GM03348 (cell line): ENCODE measurements at places on chromosomes 6 and 20.

GRCh38 chr6:109328629-109329028 is 53.6 kb downstream of the CD164 start:
- no peak for DNase-seq

DNA sequence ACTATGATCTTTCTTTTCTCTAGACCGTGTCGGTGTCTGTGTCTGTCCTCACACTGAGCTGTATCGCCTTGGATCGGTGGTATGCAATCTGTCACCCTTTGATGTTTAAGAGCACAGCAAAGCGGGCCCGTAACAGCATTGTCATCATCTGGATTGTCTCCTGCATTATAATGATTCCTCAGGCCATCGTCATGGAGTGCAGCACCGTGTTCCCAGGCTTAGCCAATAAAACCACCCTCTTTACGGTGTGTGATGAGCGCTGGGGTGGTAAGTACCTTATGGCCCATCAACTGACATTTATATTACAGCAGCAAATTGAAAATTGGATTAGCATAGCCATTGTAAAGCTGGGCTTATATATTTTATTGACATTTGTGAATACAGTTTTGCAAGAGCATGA is 72.2 kb upstream of the GFRAL start:
- DNase-seq: no peak

- no peak for DNase-seq
Observed at GRCh38 chr6:3904518-3904917, 55.3 kb downstream of the FAM50B start.

GRCh38 chr20:36312724-36313441 is 6.7 kb downstream of the DLGAP4 start:
- DNase-seq: no peak

GRCh38 chr6:167778497-167779128 is 48.1 kb upstream of the AFDN start:
- DNase-seq: no peak

- DNase-seq: no peak
Observed at GRCh38 chr6:96171112-96171511, 155.3 kb downstream of the FUT9 start.

- peak; percentile 43 for DNase-seq
Observed at GRCh38 chr20:4490606-4491280, 231.0 kb upstream of the PRND start.

- DNase-seq: no peak
Observed at GRCh38 chr6:68615938-68616337, 19.1 kb upstream of the ADGRB3 start.

- DNase-seq: peak; percentile 47
Observed at GRCh38 chr20:33846291-33846935, 35.3 kb downstream of the CHMP4B start.

- no peak for DNase-seq
Observed at GRCh38 chr6:166465003-166465399, 82.3 kb upstream of the MPC1 start.

DNA sequence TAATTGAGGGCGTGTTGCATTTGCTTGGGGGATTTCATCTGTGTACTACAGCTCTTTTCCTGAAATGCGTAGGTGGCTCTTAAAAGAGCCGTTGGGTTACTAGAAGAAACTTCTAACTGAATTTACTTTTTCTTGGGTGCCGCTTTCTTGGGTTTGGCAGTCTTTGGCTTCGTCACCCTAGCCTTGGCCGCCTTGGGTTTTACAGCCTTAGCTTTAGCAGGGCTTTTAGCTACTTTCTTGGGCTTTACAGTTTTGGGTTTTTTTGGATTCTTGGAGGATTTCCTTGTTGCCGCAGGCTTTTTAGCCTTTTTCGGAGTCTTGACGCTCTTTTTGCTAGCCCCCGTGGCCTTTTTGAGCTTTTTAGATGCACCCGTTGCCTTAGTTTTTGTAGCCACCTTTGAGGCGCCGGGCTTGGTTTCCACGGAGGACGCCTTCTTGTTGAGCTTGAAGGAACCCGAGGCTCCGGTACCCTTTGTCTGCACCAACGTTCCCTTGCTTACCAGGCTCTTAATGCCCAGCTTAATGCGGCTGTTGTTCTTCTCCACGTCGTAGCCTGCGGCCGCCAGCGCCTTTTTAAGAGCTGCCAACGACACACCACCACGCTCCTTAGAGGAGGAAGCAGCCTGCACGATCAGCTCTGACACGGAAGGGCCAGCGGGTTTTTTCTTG is 54.5 kb downstream of the TRIM38 start:
- no peak for DNase-seq

DNA sequence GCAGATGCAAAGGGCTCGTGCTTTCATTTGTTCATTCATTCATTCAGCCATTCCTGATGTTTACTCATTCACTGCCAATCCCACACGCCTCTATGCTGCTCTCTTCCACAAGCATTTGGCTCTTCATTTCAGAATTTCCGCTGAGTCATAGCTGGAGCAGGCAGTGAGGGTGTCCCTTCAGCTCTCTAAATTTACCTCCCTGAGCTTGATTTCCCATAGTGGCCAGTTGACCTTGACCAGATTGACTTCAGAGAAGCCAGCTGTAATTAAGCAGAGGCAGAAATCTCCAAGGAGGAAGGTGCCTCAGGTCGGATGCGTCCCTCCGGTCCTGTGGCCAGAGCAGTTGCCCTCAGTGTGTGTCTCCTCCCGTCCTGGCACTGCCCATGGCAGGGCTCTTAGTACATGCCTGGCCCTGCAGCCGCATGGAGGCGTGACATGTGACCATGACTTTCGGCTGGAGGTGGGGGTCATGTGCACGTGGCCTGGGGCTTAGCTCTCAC is 267.2 kb upstream of the ECI2 start:
- DNase-seq: peak; percentile 88

- no peak for DNase-seq
Observed at GRCh38 chr6:153216789-153217188, 85.7 kb upstream of the RGS17 start.

DNA sequence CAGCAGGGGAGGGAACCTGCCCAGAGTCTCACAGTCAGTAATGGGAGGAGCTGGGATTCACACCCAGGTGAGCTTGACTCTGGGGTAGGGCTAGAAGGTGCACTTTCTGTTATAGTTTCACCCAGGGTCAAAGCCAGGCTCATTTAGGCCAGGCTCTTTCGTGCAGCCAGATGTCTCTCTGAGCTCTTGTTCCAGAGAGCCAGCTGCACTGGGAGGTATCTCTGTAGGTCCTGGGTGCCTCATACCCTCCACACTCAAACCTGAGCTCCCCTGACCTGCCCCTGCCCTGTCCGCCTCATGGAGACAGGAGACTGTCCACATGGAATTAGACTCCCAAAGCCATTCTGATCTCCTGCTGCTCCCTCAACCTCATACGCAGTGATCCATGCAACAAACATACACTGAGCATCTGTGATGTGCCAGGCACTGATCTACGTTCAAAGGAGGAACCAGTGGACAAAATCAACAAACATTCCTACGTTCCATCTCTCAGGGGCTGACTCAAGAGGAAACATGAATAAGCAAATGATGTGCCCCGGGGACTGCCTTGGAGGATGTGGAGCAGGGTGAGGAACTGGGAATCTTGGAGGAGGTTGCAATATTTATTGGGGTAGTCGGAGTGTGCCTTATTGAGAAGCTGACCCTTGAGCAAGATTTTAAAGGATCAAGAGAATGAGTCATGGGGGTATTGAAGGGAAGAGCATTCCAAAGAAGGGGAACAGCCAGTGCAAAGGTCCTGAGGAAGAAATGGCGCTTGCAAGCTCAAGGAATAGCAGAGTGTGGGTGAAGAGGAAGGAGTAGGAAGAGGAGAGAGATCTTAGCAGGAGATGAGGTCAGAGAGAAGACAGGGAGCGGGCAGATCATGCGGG is 71.3 kb upstream of the TOX2 start:
- peak; percentile 65 for DNase-seq

GRCh38 chr6:11161031-11161956 is 49.8 kb upstream of the ERVFRD-1 start:
- peak; percentile 60 for DNase-seq

- DNase-seq: no peak
Observed at GRCh38 chr6:45574885-45575284, 197.2 kb upstream of the SUPT3H start.

DNA sequence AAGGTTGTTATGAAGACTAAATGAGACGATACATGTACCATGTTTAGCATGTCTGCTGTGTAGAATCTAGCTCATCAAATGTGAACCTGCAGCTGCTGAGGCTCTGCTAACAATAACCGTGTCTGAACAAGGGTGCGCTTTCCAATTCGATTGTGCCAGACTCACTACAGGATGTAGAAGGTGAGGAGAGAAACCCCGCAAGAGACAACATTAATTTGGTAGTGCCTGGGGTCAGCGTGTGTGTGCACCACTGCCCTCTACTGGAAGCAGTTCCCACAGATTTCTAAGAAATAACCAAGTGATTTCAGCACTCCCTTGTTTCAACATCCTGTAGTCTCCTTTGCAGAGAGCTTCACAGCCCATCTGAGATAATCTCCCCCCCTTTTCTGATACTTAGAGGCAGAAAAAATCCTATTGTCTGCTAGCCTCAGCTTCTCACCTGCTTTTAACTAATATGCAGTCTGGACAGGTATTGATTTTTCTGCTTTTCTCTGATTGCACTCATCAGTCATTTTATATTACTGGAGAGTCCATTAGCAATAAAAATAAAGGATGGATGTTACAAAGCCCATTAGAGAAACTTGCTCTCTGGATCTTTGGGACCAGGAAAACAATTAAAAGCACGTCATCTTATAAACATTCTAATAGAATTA is 96.7 kb upstream of the BACH2 start:
- peak; percentile 64 for DNase-seq

DNA sequence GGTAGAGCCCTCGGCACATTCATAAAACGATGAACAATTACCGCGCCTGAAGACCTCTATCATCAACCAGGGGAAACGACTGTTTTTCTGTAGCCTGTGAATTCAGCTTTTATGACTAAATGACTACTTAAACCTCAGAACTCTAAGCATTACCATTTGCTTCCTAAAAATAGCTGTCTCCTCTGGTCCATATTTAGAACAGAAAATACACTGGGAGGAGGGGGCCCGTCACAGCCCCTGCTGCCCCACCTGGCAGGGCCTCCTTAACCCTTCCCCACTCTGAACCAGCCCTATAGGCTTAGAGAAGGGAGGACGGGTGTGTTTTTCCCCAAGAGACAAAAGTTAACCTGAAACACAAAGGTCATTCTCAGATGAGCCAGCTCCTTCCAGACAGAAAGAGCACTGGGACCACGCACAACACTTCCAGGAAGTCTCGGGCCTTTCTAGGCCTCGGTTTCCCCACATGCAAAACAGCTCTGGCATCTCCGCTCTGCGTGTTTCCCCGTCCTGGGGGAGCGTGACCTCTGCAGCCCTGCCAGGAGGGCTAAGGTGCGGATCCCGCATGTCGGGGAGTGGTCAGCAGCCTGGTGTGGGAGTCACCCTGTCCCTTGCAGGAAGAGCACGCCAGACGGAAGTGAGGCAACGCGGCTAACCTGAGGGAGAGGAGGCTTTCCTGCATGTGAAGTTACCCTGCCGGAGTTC is 193.9 kb downstream of the DLL1 start:
- DNase-seq: no peak

DNA sequence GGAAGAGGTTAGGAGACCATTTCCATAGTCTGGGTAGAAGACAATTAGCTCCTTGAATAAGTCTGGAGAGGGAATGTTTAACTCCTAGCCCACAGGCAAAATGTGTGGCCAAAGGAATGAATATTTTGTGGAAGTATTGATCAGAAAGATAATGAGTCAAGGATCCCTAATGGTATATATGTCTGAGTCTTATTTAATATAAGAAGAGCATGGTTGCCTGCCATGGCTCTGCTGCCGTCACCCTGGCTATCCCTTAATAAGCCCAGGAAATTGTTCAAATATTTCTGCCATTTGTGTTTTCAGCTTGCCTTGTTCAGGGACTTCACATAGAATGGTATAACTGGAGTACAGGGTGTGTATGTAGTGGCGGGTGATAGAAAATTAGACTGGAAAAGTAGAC is 18.1 kb upstream of the CALHM6 start:
- no peak for DNase-seq

- DNase-seq: no peak
Observed at GRCh38 chr20:58669287-58670006, 18.4 kb downstream of the STX16 start.

DNA sequence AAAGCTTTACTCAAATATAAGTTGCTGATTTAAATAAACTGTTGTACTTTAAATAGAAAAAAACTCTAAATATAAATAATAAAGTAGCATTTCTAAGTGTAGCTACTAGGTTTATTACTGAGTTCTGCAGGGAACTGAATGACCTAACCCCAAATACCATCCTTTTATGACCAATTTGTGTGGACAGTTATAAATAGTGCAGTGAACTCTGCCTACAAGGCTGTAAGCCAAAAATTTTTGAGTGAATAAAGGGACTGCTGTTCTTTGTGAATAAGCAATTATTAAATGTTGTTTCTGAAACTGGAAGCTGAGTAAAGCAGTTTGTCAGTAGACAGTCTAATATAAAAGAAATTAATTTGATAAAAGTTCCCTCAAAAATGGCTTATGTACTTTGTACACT is 90.8 kb upstream of the ELOVL5 start:
- peak; percentile 61 for DNase-seq

- DNase-seq: no peak
Observed at GRCh38 chr6:147710890-147711289, 202.4 kb downstream of the SAMD5 start.

- DNase-seq: peak; percentile 34
Observed at GRCh38 chr20:51318058-51318949, 224.2 kb downstream of the NFATC2 start.

- DNase-seq: no peak
Observed at GRCh38 chr20:2993250-2993649, 50.2 kb upstream of the GNRH2 start.

DNA sequence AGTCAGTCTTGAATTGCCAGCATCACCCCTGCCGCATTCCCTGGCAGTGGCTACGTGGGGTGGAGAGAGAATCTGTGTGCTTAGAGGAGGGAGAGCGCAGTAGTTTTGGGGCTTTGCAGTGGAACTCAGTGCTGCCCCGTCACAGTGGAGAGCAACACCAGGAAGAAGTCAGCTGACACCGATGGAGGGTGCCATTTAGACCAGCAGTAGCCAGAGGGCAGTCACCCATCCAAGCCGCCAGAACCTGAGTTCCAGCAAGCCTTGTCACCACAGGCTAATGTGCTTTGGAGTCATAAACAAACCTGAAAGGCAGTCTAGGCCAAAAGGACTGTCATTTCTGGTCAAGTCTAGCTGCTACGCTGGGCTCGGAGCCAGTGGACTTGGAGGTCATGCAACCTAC is 22.0 kb upstream of the PERP start:
- DNase-seq: no peak

- peak; percentile 46 for DNase-seq
Observed at GRCh38 chr6:89984926-89985750, 90.9 kb downstream of the GJA10 start.

GRCh38 chr6:17835784-17836183 is 129.1 kb upstream of the NUP153 start:
- no peak for DNase-seq

- no peak for DNase-seq
Observed at GRCh38 chr6:169097381-169097959, 156.2 kb downstream of the THBS2 start.

- DNase-seq: no peak
Observed at GRCh38 chr6:143060806-143061596, at the start of gene AIG1. Gene AIG1 (plus strand): TSS chr6:143060889. CDS start chr6:143060926, 37 bp downstream.

GRCh38 chr6:147991961-147992360 is 350.7 kb upstream of the SASH1 start:
- DNase-seq: no peak

- peak; percentile 68 for DNase-seq
Observed at GRCh38 chr6:155273431-155273830, 9.6 kb downstream of the CLDN20 start.
